ENCODE measurements at places on chromosomes 5 and 9.
A peak's percentile ranks its signal among the peaks of the same experiment; 100 is the strongest.

GRCh38 chr5:134477462-134478245, 47.8 kb upstream of the JADE2 start:
- DNase-seq = no peak

GRCh38 chr5:138354926-138355378, 2.5 kb downstream of the KDM3B start:
- DNase-seq = peak; percentile 83

- DNase-seq = no peak
Observed at GRCh38 chr5:141001446-141001843, 35.2 kb downstream of the PCDHAC2 start.

GRCh38 chr5:133884569-133885311, 83.7 kb downstream of the C5orf15 start:
- DNase-seq = no peak

- DNase-seq = no peak
Observed at GRCh38 chr5:120913396-120913795, 449.3 kb downstream of the PRR16 start.

DNA sequence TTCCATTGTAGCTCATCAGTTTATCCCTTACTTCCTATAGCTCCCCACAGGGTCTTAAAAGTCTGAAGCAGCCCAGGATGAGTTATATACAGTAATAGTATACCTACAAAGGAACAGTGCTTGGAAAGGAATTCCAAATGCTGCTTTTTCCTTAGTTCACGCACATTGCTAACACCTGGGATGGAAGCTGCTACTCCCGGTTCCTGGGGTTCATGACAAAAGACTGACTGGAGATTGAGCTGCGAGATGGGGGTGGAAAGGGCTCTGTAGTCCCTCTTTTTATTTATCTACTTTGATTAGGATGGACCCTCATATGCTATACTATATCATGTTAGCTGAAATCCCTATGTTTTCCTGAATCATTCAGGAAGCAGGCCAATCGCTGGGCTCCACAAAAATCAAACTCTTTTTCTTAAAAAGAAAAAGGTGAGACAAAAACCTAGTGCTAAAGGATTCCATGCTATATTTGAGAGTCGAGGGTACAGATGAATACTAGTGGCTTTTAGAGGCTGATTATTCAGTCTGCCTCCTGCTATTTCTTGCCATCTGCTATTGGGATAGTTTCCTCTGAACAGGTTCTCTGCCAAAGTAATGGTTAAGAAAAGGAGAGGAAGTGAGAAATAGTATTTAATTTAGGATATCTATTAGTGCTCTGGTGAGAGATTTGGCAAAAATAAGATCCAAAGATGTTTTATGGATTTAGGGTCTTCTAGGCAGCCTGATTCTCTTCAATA, 81.2 kb downstream of the MRPS27 start:
- DNase-seq = no peak

DNA sequence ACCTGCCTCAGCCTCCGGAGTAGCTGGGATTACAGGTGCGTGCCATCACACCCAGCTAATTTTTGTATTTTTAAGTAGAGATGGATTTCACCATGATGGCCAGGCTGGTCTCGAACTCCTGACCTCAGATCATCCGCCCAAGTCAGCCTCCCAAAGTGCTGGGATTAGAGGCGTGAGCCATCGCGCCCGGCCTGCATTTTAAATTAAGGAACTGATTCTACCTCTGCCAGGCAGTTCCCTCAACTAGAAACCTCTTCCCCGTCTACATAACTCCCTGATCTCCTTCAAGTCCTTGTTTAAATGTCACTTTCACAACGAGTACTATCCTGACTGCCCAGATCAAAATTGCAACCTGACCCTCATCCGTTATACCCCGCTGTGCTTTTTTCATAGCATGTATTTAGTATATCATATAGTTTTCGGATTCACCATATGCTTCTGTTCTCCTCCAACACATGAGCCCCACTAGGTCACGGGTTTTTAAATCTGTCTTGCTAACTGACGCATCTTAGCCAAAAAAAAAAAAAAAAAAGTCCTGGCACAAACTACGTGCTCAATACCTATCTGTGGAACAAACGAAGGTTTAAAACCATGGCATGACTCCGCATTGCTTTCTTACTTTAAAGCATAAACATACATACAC, 858 bp upstream of the SOWAHA start:
- DNase-seq = no peak

DNA sequence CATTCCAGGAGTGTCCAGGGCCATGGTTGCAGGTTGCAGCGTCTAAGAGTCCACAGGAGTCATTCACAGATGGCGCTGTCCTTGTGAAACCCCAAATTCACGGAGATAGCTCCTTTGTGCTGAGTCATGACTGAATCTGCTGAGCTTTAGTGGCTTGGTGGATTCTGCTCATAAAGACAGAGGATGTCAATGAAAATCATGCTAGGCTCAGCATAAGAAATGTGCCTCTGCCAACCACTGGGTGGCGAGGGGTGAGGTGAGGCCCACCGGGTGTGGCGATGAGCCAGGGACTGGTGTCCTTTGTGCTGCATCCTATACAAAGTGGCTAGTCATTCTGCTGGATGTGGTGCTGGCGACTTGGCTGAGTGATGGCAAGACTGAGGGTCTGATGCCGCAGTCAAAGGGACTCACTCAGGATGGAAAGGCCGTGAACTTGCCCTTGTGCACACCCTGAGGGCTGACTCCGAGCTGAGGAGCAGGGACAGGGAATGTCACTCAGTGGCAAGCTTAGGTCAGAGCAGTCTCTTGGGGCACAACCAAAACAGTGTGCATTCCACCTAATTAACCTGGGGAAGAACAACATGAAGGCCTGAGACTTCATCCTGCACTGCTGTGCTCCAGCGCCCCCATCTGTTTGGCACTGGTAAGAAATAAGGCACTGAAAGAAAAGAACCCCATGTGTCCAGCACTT, 71.5 kb downstream of the DAP start:
- no peak for DNase-seq

DNA sequence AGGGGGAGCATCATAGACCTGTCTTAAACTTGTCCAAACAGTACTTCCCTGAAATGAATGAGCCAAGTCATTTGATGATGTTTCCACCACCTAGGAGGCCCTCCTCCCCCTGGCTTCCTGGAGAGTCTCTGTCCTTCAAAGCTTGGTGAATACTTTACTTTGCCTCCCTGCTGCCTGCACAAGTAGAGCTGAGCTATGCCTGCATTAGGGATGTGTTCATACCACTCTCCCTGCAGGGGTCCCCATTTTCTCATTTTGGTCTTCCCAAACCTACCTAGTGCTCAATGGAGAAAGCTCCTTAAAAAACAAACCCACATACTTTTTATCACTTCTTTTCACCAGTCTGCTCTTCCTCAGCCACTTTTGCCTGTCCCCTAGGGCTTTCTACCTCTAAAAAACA, 7.7 kb downstream of the CCNI2 start:
- DNase-seq = no peak

DNA sequence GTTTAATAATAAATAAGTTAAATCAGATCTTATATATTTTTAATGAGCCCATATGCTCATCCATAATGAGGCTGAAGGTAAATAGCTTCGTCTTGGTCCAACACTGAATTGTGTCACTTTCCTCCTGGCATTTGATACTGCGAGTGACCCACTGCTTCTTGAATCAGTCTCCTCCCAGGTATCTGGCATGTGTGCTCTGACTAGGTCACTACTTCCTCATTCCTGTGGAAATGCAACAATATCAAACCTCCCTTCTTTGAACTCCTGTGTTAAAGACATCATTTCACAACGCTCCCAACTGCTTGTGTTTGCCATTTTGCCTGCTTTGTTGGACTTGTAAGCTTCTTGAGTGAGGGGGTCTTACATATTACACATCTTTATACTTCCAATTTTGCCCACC, 157.7 kb downstream of the SLC24A2 start:
- DNase-seq = no peak

- no peak for DNase-seq
Observed at GRCh38 chr5:149271195-149271715, 404 bp upstream of the AFAP1L1 start.

- DNase-seq = no peak
Observed at GRCh38 chr5:7495131-7495517, 99.2 kb downstream of the ADCY2 start.

DNA sequence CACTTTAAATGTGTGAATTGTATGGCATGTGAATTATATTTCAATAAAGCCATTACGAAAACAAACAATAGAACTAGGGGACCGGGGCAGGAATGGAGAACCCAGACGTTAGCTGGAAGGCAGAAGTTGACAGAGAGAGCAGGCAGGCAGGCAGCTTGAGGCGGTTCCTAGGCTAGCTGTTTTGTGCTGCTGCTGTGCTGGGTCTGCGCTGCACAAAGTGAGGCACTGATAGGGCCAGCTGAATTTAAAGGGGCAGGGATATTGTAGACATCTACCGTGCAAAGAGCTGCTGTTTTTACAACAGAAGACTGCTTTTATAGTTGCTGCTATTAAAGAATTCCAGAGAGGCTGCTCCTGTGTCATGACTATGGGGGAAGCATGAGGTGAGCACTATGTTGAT, 21.6 kb upstream of the MIER3 start:
- DNase-seq = no peak

- no peak for DNase-seq
Observed at GRCh38 chr5:77492653-77493000, 511 bp upstream of the WDR41 start.

- no peak for DNase-seq
Observed at GRCh38 chr5:166382031-166382430, 1909.4 kb upstream of the WWC1 start.

DNA sequence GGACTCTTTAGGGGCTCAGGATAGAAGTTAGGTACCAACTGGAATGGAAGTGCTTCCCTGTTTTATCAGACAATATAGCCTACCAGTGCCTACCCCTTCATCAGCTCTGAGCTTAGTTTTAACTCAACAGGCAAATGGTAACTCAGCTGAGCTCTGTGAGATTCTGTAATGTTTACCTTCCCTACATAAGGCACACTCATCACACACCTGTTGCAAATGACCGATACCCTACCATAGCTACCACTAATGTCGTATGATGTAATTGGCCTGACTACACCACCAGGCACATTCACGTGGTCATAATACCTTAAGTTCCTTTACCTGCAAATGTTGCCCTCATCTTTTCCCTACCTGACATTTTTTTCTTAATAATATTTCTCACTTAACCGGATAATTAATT, 254.8 kb downstream of the ADGRV1 start:
- DNase-seq = no peak

DNA sequence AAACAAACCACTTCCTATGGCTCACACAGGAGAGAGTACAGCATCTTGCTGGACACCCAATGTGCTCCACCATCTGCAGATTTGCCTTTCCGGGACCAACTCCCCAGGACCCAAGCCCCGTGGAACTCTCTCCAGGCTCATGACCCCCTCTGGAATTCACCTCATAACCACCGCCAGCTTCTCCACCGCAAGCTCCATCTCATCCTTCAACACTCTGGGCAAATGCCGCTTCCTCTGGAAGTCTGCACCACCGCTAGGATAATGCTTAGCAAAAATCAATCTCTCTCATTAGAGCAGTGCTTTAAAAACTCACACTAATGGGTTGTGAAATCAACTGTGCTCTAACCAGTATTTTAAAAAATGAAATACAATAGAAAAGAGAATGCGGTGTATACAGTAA, 150.0 kb downstream of the COL23A1 start:
- DNase-seq = no peak

GRCh38 chr5:138109463-138110265, 25.8 kb downstream of the WNT8A start:
- DNase-seq = no peak

- DNase-seq = peak; percentile 43
Observed at GRCh38 chr5:62779010-62779422, 200.4 kb downstream of the LRRC70 start.

DNA sequence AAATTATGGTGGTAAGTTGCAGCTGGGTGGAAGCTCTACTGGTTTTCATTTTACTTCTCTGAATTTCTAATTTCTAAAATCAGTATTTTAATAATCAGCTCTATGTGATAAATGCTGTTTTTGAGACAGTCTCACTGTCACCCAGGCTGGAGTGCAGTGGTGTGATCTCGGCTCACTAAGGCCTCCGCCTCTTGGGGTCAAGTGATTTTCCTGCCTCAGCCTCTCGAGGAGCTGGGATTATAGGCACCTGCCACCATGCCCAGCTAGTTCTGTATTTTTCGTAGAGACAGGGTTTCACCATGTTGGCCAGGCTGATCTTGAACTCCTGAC, 1.5 kb upstream of the RALGDS start:
- no peak for DNase-seq

GRCh38 chr9:104088416-104088815, 5.7 kb upstream of the SMC2 start:
- DNase-seq = no peak

GRCh38 chr9:99953861-99954507, 47.5 kb downstream of the STX17 start:
- DNase-seq = no peak

DNA sequence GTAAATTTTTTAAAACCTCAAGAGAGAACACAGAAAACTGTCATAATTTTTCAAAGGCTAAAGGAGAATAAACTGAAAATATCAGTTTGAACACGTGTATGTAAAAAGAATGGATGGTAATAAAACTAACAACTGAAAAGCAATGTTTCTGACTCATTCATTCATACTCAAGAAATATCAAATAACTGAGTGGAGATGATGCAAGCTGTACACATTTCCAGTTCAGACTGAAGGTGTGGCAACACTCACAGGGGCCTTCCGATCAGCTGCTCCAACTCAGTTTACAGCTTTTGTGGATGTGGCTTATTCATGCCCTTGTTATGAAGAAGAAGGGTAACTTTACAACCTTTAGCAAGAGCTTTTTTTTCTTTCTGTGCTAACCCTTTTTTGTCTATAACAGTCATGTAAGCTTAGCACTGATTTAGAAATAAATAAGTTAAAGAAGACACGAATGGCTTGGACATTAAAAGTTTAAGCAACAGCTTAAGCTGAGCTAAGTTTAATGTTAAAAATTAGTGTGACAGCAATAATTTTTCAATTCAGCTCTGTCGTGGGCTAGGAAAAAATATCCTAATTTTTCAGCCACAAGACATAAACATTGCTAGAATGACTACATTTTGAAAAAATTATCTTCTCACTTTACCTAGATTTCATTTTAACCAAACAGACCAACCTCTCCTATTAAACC, 453.5 kb downstream of the RAB3C start:
- peak; percentile 57 for DNase-seq

GRCh38 chr9:89871871-89872331, 267.1 kb downstream of the GADD45G start:
- no peak for DNase-seq

DNA sequence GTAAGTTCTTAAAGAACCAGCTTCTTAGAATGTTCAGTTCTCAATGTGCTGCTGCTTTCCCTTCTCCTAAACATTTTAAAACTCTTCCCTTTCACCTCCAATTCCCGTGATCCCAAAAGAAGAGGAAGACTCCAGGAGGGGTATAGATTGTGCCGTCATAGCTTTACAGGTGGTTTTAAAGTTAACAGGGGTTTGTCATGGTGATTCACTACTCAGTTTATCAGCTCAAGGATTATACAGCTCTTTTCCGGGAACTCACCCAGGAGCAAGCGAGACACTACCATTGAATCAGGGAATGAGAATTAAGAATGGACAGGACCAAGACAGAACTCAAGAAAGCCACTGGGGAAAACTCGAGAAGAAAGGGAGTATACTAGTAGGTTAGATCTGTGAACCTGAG, 178.8 kb downstream of the NR3C1 start:
- DNase-seq = no peak

GRCh38 chr9:23342291-23342690, 483.7 kb downstream of the ELAVL2 start:
- no peak for DNase-seq

GRCh38 chr5:61600945-61601511, 269.0 kb downstream of the ZSWIM6 start:
- DNase-seq = no peak
